ENCODE measurements at places on chromosomes 2 and 18.

- no peak for DNase-seq
These were observed 384.9 kb upstream of the NXPH2 start for GRCh38 chr2:139165041-139165440.

- no peak for DNase-seq
These were observed 11.1 kb upstream of the FAP start for GRCh38 chr2:162254236-162254871.

DNA sequence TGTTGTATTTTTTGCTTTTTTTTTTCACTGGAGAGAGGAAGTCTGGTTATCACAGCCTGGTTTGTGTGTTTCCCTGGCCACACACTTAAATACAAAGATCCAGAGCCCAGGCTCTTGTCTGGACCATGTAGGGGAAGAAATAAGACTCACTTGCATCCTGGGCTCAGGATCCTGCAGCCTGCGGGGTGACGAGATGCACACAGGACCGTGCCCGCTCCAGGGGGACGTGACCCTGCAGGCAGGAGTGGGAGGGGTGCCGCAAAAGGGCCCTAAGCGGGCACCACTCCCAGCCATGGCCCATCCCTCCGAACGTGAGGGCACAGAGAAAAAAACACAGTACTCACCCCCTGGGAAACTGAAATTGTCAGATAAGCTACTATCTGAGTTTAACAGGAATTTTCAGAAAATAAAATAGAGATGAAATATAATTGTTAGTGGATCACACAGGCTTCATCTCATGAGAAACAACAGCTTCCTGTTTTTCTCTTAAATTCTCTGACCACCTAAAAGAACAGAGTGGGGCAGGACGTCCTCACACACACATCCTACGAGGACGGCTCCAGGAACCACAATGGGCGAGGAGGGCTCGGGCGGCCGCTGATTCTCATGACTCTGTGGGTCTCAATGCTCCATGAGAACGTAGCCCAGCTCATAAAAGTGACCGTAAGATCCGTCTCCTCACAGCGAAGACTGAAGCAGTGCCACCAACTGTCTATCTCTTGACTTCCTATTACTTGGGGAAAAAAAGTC lies 142.6 kb upstream of the ALKAL2 start:
- DNase-seq, result no peak

DNA sequence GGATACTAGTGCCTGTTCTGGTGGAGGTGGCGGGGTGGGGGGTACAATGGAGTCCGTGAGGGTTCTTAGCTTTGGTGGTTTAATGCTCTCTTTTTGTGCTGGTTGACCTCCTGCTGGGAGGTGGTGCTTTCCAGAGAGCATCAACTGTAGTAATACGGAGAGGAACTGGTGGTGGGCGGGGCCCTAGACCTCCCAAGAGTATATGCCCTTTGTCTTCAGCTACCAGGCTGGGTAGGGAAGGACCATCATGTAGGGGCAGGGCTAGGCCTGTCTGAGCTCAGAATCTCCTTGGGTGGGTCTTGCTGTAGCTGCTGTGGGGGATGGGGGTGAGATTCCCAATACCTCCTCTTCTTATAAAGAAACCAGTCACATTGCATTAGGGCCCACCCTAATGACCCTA lies 27.1 kb downstream of the CAMKMT start:
- DNase-seq, result no peak

DNA sequence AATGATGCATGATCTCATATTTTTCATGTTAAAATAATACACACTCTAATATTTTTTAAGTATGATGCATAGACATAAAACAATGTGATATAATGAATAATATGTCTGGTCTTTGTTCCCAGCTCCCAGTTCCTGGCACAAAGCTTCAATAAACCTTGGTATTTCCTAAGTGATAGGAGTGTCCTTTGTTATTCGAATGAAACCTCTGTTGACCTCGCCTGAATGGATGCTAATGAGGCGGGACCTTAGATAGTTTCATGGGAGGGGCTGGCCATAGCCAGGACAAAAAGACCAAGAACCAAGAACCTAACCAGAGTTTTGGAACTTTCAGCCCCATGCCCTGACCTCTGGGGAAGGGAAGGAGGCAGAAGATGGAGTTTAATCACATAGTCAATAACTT lies 257.7 kb upstream of the COPS8 start:
- no peak for DNase-seq

- DNase-seq, result no peak
These were observed 18.6 kb upstream of the COL6A3 start for GRCh38 chr2:237432484-237433092.

DNA sequence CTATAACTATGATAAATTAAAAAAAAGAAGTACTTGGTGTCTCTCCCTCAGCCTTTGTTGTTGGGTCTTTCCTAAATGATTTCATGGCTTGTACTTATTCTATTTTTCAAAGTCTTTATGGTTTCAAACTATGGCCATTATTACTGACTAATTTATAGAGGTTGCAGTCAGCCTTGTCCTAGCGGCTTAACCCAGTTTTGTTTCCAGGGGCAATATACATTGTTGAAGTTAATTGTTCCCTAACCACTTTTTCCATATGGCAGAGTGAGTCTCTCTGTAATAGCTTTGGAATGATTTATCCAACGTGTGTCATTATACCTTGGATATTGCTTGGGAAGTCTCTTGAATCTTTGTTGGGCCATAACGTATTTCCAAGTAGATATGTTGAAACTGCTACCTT lies 408.8 kb downstream of the HRH4 start:
- no peak for DNase-seq

- DNase-seq, result no peak
These were observed 33.3 kb upstream of the PAX3 start for GRCh38 chr2:222332116-222332515.

DNA sequence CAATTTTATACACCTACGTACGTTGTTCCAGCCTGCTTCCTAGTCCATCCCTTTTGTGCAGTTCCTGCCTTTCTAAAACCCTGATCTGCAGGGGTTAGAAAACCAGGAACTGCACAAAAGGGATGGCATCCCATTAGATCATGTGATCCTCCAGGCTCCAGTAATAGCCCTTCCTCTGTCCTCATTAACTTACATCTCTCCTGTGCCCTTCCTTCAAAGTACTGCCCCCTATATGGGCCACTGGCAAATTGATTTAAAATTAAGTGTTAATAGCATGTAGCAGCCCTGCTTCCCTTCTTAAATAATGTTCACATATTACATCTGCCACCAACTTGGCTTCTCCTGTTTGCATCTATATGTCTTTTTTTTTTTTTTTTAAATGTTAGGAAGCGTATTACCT lies 61.3 kb upstream of the NXPH2 start:
- DNase-seq, result no peak

Measured in tongue (tissue), 3 donors.